Activated CD8-positive, alpha-beta T cell treated with anti-CD3 and anti-CD28 coated beads, Interleukin-2, amount 10 ng/mL, durations not matched to agents 7 days and 5 days (primary cell): ENCODE measurements at places on chromosomes 7 and 10.
A peak's percentile ranks its signal among the peaks of the same experiment; 100 is the strongest.

DNA sequence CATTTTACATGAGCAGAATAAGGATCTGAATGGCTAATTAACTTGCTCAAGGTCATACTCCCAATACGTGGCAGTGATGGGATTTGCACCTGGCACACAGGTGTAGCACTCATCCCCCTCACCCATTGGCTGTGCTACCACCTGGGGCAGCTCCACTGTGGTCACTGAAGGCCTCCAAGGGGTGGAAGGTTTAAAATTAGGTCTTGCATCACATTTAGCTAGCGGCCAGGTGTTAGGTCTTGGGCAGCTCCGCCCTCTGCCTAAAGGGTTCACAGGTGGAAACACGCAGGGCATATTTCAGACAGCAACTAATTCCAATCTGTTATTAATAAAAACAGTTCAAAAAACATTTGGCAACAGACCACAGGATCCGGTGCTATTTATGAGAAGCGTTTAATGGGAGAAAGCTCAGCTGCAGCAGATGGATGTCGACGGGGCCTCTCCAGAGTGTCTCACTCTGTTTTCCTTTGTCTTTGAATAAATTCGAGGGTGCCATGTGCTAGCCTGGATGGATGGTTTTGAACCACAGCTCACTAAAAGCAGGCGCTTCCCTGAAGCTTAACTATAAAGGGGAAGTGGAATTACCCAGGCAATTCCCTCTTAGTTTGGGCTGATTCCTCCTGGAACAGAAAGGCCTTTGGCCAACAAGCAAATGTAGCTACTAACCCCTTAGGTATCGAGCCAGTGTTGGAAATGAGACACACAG lies 1017.6 kb downstream of the TYW1 start:
- DNase-seq = no peak

DNA sequence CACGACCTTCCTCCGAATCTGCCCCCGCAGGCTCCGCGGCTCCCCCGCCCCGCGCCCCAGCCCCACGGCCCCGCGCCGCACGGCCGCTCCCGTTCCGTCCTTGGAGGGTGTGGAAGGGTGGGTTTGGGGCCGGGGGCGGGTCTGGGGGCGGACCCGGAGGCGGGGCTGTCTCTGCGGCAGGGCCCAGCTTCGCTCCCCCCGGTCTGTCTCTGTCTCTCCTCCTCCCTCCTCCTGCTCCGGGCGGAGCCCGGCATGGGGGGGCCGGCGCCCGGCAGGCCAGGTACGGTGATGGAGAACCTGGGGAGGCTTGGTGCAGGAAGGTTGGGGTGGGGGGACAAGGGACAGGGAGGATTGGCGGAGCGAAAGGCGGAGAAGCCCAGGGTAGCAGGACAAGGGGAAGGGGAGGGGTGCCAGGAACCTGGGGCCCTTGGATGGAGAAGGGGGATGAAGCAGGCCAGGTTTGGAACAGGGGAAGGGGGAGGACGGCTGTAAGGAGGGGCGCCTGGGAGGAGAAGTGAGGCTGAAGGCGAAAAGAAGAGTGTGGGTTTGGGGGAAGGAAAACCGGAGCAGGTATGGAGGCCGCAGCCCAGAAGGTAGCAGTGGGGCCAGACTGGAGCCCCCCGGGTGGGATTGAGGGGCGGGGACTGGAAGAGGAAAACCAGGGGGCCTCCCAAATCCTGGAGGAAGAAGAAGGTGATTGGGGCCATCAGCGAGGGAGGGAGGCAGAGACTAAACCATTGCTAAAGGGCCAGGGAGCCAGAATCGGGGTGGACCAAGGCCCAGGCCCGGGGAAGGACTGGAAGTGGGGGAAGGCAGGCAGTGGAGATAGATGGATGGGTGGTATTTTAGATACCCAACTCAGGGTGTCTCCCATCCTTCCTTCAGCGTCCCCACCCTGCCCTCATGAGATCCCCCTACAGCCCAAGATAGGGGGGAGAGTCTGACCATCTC lies at the start of gene NYAP1:
TSS of gene NYAP1 (plus strand) at position 206 of the 951 bp plus-strand sequence. CDS start 1,385 bp downstream, outside the sequence.
- DNase-seq = peak; percentile 38

DNA sequence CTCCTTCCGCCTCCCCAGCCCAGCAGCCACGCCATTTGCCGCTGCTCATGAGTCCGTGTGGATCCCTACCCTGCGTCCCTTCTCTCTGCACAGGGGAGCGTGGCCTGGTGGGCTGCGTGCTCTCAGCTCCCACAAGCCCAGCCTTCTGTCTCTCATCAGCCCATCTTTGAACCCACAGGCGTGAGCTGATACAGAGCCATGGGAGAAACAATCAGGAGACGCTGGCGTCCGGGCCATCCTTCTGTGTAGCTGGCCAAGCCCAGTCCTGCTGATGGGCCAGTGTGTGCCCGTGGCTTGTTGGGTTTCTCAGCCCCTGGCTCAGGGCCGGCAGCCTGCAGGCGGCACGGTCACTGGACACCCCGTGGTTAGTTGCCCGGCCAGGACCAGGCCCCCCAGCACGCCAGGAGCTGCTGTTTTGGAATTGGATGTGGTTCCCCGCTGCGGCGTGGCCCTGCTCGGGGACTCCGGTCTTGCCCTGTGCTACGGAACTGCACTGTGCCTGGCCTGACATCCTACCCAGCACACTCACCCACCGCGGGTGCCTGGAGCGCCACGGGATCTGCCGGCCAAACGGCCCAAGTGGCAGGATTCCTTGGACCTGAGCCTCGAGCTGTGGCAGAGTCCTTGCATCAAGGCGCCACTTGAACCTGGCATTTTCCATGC lies 88.9 kb downstream of the ELFN1 start:
- no peak for DNase-seq

DNA sequence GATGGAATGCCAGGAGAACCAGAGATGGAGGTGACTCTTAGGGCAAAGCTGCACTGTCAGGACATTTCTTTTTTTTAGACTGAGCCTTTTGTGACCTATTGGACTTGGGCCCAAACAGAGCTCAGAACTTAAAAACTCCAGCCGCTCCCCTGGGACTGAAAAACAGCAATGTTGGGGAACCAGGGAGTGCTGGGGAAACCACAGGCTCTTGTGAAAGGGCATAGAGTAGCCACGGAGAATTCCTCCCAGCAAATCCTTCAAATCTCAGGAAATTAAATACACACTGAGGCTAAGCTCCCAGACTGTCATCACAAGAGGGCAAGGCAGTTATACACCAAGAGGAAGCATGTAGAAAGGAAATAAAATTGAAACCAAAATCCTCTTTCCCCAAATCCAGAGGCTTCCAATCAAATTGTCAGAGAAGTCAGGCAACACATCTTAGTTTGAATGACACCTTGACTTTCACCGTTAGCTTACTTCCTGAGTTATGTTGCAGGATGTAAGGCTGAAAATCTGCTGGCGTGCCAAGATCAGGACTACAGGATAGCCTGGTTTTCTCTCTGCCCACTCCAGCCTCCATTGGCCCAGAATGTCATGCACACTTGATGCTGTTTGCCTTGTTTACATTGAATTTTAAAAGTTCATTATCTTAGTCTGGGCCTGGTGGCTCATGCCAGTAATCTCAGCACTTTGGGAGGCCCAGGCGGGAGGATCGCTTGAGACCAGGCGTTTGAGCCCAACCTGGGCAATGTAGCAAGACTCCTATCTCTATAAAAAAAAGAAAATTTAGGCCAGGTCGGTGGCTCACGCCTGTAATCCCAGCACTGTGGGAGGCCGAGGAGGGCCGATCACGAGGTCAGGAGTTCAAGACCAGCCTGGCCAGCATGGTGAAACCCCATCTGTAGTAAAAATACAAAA lies 2.6 kb upstream of the RFC2 start:
- DNase-seq = no peak

GRCh38 chr7:18123508-18124239 lies 96.0 kb upstream of the PRPS1L1 start:
- no peak for DNase-seq

DNA sequence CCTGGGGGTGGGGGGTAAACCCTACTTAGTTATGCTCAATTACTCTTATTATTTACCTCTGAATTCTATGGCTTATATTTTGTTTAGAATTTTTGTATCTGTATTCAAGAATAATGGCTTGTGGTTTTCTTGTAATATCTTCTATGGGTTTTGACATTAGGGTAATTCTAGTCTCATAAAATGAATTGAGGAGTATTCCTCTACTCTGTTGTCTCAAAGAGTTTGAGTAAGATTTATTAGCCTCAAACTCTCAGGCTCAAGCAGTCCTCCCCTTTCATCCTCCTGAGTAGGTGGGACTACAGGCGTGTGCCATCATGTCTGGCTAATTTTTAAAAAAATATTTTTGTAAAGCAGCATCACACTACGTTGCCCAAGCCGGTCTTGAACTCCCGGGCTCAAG lies 19.6 kb upstream of the UCMA start:
- no peak for DNase-seq

GRCh38 chr7:32200646-32201045 lies 130.4 kb upstream of the PDE1C start:
- DNase-seq = no peak

- no peak for DNase-seq
Observed at GRCh38 chr10:36759141-36759805, 366.1 kb upstream of the ANKRD30A start.

- no peak for DNase-seq
Observed at GRCh38 chr10:62356447-62356846, 17.7 kb upstream of the ZNF365 start.

DNA sequence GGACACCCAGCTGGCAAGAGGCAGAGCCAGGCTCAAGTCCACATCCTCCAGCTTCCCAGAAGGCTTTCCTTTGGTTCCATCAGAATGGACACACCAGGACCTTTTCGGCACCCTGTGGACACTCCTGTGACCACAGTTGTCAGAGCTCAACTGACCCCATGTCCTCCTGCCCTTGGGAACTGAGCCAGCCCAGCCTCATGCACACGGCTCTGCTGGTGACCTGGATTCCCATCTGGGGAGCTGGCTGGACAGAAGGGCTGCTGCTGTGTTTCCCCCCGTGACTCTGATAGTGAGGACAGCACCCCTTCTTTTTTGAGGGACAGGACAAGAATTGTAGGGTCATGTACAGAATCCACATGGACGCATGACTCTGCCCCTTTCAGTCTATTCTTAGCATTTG lies 289.2 kb downstream of the WDR37 start:
- no peak for DNase-seq

DNA sequence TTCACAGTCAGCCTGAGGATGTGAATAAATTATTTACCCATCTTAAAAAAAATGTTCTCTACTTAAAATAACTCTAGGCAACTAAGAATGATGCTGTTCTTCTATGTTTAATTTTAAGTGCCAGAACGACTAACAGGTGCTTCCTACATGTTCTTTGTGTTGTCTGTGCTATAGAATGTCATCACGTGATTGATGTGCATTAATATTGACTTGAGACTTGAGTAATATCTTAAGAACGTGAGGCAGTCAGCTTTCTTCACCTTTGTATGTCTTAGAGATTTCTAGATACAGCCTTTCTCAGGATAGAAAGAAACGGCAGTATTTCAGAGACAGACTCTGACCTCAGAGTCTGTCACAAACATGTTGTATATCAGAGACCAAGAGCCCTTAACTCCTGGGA lies 274.6 kb downstream of the KCND2 start:
- no peak for DNase-seq

DNA sequence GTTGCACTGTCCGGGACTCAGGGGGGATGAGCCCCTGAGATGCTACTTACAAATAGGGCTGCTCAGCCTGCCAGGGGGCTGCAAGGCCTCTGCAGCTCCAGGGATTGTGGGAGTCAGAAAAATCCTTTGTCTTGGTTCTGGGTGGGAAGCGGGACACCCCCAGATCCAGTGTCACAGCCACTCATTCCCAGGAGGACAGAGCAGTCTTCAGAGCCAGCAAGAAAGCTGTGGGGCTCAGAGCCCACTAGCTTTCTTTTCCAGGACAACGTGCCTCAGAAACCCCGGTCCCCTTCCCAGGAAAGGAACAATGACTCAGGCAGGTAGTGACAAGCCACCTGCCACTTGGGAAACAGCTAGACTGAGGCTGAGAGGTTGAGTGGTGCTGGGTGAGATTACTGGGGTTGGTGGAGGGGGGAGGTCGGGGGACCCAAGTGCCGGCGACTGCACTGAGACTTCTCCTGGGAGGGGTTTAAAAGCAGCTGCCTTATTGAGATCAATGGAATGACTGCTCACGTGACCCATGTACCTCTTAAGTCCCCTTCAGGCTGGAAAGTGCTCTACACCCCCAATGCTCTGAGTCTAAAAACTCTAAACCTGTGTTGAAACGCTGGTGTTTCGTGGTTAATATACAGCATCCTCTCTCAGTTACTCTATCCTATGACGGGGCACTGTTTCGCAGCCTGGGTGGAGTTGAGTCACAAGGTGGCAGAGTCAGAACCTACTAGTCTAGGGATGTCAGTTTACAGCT lies 123.6 kb downstream of the UBE2H start:
- peak; percentile 62 for DNase-seq

DNA sequence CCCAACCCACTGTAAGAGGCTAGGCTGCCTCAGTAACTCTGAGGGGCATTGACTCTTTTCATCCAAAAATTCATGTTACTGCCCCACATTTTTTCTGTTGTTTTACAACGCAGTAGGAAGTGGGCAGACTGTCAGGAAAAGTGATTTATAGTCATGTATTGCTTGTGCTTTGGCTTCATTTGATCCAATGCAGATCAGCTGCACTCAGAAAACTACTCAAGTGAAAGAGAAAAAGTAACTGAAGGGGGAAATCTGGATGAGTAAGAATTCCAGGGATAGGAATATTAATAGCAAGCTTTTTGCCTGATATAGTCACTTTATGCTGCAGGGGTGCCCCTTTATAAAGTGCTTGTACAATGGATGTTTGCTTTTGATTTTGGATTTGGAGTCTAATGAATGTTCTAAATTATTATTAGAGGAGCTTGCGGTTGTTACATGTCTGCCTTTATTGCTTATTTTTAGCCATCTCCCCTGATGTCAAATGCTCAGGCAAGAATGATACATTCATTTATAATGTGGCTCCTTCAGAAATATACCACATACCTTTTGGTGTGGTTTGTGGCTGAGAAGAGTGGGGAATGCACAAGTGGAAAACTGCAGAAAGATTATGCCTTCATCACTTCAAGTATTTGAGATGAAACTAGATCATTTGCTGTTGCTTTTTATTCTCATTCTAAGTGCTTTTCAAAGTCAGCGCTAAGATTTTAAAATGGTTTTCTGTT lies 86.1 kb downstream of the EGFR start:
- no peak for DNase-seq

- no peak for DNase-seq
Observed at GRCh38 chr10:126538439-126539135, 131.9 kb downstream of the C10orf90 start.

DNA sequence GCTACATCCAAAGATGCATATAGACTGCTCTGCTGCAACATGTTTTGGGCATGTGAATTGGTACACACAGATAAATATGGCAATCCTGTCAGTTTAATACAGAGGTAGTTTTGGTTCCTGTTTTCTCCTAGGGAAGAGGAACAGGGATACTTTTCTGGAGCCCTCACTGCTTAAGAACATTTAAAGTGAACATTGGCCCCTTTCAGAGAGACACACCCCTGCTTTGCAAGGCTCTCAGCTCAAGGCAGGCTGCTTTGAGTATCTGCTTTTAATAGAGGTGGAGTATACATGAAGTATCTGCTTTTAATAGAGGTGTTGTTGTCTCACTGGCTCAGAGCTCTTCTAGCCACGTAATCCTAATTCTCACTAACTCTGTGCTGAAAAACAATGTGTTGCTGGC lies 38.9 kb downstream of the CYP51A1 start:
- DNase-seq = no peak

DNA sequence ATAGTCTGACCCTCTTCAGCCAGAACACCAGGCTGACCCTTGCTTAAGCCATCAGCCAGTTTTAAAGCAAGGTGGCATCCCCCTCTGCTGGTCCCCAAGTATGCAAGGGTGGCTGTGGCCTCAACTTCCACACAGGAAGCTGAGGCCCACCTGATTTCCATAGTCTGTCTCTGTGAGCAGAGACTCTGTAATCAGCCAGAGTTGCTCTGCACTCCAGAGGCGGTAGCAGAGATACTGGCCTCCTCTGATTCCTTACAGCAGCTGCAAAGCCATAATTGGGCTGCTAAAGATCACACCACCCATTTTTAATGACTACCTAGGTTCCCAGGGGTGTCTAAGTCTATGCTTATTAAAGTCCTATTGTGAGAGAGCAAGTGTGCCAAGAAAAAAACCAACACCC lies 1.8 kb downstream of the PDAP1 start:
- DNase-seq = peak; percentile 33
